ENCODE measurements at places on chromosomes 12 and 14.

- H3K27me3 ChIP-seq = peaks cover 34% of the 10 kb centered on the region
- peaks cover 13% of the 10 kb centered on the region for H3K4me1 ChIP-seq
- H3K27ac ChIP-seq = no peak overlapping the region
- no peaks in the 10 kb centered on the region for H3K36me3 ChIP-seq
- no peak for DNase-seq
Observed at GRCh38 chr12:52598966-52599365, 2.3 kb downstream of the KRT72 start.

DNA sequence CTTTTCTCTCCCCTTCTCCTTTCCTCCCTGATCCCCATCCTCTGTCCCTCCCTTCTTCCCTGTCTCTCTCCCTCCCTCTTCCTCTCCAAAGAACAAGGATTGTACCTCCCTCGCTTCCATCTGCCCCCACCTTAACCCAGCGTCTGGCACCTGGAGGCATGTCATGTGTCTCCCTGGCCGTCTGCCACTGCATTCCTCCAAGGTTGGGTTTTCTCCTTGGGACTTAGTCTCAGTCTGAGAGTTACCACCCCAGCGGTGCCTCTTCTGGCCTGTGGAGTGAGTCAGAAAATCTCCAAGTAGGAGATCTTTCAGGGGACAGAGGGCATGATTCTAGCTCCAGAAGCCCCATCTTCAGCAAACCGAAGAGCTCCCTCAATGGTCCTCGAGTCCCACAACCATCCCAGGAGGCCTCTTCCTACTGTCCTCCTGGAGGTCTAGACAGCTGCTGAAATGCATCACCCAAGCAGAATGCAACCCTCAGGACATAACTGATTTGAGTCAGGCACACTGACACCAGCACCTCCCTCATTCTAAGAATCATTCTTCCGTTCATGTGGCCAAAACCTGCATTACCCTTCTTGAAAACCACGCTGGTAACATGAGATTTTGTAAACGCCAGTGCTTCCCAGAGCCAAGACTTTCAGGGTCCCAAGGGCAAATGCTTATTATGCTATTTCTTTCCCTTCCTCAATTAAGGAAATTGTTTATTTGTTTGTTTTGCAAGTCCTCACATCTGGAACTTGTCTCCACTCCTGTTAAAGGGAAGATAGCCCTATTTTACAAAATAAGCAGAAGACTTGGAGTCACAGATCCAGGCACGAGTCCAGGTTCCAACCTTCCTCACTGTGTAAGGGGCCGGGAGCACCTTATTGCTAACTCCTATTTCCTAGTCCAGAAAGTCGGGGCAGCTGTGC lies 463.2 kb downstream of the BCL11B start:
- H3K4me3 ChIP-seq = no peak overlapping the region
- no peaks in the 10 kb centered on the region for H3K36me3 ChIP-seq
- no peak overlapping the region for H3K27ac ChIP-seq
- DNase-seq = no peak

DNA sequence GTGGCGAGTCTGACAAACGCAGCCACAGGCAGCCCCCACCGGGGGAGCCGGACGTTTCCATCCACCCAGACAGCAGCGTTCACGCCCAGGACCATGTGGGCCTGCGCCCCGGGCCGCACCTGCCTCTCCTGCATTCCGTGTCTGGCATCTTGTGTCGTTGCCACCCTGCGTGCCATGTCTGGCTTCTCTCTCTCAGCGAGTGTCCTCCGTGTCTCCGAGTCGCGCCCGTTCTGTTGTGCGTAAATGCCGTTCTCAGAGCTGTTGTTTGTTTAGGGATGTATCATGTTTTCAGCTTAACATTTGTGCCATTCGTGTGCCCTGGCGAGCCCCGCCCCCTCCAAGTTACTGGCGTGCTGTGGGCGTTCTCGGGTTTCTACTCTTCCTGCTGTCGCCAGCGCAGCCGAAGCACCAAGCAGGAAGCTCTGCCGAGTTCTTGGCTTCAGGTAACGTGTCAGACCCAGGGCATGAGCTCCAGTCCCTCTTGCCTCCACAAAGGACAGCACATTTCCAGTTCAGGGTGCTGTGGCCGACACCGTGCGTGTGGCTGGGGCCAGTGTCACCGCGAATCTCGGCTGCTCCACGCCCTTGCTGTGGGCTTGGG lies 34.6 kb downstream of the NOC4L start:
- H3K27ac ChIP-seq = peak overlapping the region; percentile 96
- DNase-seq = peak; percentile 77
- peaks cover 8% of the 10 kb centered on the region for H3K36me3 ChIP-seq
- peaks cover 51% of the 10 kb centered on the region for H3K27me3 ChIP-seq
- peak overlapping the region; percentile 76 for H3K4me3 ChIP-seq

- peaks cover 20% of the 10 kb centered on the region for H3K36me3 ChIP-seq
- no peaks in the 10 kb centered on the region for H3K27me3 ChIP-seq
- no peak for DNase-seq
- H3K4me1 ChIP-seq = no peaks in the 10 kb centered on the region
- no peak overlapping the region for H3K27ac ChIP-seq
- no peak overlapping the region for H3K4me3 ChIP-seq
Observed at GRCh38 chr12:45912774-45913173, 77.6 kb downstream of the SCAF11 start.

DNA sequence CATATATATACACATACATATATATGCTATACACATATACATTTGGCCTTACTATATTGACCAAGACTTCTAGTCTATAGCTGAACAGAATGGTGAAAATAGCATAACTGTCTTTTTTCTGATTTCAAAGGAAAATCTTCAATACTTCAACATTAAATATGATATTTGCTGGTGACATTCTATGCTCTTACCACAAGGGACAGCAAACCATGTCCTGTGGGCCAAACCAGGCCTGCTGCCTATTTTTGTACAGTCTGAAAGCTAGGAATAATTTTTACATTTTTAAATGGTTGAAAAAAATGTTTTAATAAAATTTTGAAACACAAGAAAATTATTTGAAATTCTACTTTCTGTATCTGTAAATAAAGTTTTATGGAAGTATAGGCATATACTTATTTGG lies 63.6 kb downstream of the EML5 start:
- H3K4me3 ChIP-seq = no peak overlapping the region
- no peak for DNase-seq
- H3K27ac ChIP-seq = no peak overlapping the region
- no peaks in the 10 kb centered on the region for H3K27me3 ChIP-seq
- H3K4me1 ChIP-seq = no peaks in the 10 kb centered on the region
- peaks cover 2% of the 10 kb centered on the region for H3K36me3 ChIP-seq

- H3K27ac ChIP-seq = no peak overlapping the region
- no peaks in the 10 kb centered on the region for H3K4me1 ChIP-seq
- no peaks in the 10 kb centered on the region for H3K36me3 ChIP-seq
- DNase-seq = no peak
- peaks cover 13% of the 10 kb centered on the region for H3K27me3 ChIP-seq
- H3K4me3 ChIP-seq = no peak overlapping the region
Observed at GRCh38 chr12:27226407-27226929, 17.6 kb upstream of the STK38L start.

DNA sequence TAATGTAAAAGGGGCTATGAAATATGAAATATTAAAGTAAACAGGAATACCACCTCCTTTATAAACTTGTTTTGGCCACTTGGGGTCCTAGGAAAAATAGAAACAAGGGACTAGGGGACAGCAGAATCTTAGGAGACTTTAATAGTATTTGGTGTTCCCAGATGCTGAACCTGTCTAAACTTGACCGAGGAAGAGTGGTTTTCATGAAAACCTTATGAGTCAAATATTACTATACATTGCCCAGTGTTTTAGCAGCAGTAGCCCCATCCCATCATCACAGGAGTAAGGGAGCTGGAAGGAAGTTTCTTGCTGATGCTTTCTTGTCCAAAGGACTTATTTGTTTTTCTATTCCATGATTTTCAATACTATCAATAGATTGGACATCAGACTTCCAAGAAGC lies 177.5 kb upstream of the CAND1 start:
- H3K4me1 ChIP-seq = no peaks in the 10 kb centered on the region
- no peak overlapping the region for H3K4me3 ChIP-seq
- peaks cover 17% of the 10 kb centered on the region for H3K27me3 ChIP-seq
- no peaks in the 10 kb centered on the region for H3K36me3 ChIP-seq
- no peak overlapping the region for H3K27ac ChIP-seq
